ENCODE measurements at places on chromosomes 12 and 14. TPM values are rescaled to one million over a fixed set of nuclear protein-coding genes. Genes with fewer than 3 reads are reported as not detected.
A peak's percentile ranks its signal among the peaks of the same experiment; 100 is the strongest.

GRCh38 chr12:49294804-49295081 lies 204 bp upstream of the PRPH start:
- no peak for DNase-seq

- DNase-seq = no peak
Observed at GRCh38 chr14:43548368-43548767, 958.7 kb downstream of the FSCB start.

Gene FLRT2
- total RNA-seq = 46.5 TPM

Gene WNT1
- not detected for total RNA-seq

Gene KRT6A
- total RNA-seq = 299 TPM

GRCh38 chr12:21774358-21775132 lies at the start of gene KCNJ8:
TSS of gene KCNJ8 (minus strand) at chr12:21774706. CDS start at chr12:21773616, 1,090 bp downstream.
- peak; percentile 72 for DNase-seq

Gene SPTSSA
- total RNA-seq = 25.6 TPM

GRCh38 chr14:65864984-65865383 lies 452.5 kb downstream of the FUT8 start:
- DNase-seq = no peak

- no peak for DNase-seq
Observed at GRCh38 chr12:1920971-1921370, 2.5 kb upstream of the CACNA2D4 start.

GRCh38 chr12:29073631-29074239 lies 75.3 kb upstream of the FAR2 start:
- DNase-seq = peak; percentile 72

DNA sequence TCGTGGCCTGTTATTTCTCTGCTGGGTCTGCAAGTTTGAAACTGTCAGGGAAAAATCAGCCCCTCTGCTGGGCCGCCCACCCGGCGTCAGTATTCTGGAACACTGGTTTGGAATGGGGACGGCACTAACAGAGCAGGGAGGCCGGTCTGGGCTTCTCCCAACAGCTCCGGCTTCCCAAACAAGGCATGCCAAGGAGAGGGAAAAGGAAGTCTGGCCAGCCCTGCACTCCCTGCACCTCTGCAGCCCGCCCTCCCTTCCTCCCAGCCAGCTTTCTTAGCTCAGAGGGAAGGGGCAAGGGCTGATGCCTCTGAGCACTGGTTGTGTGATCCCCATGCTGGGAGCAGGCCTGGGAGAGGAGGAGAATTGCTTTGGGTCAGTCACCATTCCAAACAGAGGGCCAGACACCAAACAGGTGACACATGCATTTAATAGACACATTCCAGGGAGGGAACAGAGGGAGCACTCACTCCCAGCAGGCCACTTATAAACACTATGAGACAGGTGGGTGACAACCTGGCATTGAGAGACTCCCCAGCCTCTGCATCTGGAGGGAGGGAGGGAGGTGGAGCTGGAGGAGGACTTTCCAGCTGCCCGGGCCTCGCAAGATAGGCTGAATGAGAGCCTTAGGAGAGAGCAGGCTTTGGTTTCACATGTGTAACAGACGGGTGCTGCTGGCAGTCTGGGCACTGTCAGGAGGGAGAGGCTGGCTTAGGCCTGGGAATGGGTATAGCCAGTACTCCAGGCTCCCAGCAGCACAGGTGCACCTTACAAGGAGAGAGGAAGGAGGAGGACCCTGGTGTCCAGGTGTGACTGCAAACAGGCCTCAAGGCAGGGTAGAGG lies 10.3 kb downstream of the KRT75 start:
- DNase-seq = peak; percentile 54

- no peak for DNase-seq
Observed at GRCh38 chr12:13163868-13164635, 32.5 kb upstream of the EMP1 start.

DNA sequence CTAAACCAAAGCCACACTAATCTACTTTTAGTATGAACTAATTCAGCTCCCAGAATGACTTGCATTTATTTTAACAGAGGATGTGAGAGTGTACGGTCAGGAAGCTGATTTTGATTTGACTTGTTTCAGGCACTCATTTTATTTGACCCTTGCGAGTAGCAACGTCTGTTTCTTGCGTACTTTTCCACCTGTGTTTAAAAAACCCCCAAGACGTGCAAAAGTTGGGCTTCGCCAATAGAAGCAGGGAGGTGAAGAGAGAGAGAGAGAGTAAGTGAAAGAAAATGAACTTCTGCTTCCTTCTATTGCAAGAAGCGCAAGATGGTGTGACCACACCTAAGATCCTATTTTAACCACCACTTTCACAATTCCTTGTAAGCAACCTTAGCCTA lies 6.7 kb upstream of the SLC15A4 start:
- DNase-seq = no peak
